Substantia nigra (tissue), 51 donors: ENCODE measurements at places on chromosomes 7 and 10.

GRCh38 chr7:121105262-121105661 is 116.8 kb downstream of the CPED1 start:
- DNase-seq: no peak

- DNase-seq: no peak
These were observed 33.6 kb downstream of the PALD1 start for GRCh38 chr10:70512149-70512639.

DNA sequence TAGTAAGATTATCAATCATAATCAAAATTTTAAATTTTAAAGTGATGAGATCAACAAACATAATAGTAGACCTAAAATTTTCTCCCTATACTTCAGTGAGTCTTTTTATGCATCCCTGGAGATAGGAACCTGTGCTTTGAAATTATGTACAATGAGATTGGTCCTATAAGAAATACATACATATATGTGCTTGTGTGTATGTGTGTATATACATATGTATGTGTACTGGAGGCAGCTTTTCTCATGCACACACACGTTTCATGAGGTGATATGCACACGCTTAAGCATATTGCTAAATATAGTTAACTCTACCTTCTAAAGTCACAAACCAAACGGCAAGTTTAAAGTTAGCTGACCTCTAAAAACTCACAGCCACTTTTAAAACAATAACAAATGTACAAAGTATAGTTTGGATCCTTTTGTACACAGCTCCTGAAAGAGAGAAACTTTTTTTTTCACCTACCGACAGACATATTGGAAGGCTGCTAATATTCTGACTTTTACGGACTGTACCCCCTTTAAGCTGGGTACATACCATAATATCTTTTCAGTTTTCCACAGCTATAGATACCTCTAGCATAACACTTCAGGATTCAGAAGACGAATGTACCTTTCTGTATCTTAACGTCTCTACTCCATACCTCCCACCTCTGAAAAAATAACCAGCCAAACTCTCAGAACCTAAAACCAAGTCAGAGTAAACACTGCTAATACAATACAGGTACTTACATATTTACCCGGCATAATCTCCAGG is 3.3 kb downstream of the ITGB1 start:
- no peak for DNase-seq

DNA sequence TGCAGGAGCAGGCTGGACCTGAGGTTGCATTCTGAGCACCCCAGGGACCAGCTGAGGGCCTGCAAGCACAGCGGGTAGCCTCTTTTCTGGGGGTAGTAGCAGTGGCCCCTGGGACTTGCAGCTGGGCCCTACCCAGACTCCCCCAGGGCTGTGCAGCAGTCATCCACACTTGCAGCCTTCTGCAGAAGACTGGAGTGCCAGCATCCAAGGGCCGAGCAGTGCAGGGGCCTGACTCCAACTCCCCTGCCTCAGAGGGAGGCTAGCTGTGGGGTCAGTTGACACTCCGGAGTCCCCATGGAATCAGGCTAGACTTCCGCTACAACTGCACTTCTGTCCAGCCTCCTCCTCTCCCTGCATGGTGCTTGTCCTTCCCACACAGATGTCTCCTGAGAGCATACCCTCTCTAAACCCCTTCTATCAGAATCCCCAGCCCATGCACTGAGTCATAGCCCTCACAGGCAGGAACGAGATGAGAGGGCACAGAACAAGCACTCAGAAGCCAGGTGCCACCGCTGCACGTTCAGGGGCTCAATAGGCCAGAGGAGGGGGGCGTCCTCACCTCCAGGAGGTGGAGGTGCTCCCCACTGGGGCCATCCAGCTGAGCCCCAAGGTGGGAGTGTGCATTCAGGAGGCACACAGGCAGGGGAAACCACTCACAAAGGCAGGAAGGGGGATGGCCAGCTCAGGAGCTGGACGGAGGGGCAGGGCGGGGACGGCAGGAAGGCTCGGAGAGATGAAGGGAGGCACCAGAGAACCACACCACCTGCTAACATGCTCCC is 7.5 kb downstream of the RASGEF1A start:
- DNase-seq: no peak

GRCh38 chr7:7688310-7688709 is 30.1 kb downstream of the RPA3 start:
- DNase-seq: no peak

- no peak for DNase-seq
These were observed 34.1 kb upstream of the PDCD4 start for GRCh38 chr10:110837418-110838171.

GRCh38 chr7:22082553-22082885 is 136.8 kb upstream of the CDCA7L start:
- no peak for DNase-seq

GRCh38 chr10:126933116-126933515 is 27.9 kb downstream of the DOCK1 start:
- no peak for DNase-seq

DNA sequence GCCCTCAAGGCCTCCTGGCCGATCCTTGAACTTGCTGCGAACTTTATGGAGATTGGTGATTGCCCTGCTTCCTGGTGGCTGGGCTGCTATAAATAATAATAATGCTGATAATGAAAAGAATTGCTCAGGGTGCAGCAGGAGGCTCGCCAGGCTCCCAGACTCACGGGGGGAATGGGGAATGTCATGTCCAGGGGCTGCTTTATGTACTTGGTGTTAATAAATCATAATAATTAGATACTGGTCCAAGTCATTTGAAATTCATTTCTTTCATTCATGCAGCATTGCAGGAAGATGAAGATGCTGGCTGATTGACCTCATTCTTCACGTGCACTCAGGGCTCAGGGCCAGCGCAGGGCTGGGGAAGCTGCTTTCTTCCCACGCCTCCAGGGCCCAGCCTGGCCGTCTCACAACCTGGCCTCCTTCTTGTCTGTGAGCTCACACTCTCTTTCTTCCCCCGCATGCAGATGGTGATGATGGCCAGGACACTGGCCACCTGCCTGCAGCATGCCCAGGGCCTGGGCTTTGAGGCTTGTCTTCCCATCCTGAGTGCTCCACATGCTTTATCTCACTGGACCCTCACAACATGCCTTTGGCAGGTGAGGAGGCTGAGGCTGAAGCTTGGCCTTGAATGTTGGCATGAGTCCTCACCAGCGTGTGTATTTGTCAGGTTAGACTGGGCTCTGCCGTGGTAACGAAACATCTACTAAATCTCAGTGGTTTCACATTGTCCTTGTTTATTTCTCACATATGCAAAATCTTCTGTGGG is 138.4 kb upstream of the TNS3 start:
- DNase-seq: peak; percentile 66

DNA sequence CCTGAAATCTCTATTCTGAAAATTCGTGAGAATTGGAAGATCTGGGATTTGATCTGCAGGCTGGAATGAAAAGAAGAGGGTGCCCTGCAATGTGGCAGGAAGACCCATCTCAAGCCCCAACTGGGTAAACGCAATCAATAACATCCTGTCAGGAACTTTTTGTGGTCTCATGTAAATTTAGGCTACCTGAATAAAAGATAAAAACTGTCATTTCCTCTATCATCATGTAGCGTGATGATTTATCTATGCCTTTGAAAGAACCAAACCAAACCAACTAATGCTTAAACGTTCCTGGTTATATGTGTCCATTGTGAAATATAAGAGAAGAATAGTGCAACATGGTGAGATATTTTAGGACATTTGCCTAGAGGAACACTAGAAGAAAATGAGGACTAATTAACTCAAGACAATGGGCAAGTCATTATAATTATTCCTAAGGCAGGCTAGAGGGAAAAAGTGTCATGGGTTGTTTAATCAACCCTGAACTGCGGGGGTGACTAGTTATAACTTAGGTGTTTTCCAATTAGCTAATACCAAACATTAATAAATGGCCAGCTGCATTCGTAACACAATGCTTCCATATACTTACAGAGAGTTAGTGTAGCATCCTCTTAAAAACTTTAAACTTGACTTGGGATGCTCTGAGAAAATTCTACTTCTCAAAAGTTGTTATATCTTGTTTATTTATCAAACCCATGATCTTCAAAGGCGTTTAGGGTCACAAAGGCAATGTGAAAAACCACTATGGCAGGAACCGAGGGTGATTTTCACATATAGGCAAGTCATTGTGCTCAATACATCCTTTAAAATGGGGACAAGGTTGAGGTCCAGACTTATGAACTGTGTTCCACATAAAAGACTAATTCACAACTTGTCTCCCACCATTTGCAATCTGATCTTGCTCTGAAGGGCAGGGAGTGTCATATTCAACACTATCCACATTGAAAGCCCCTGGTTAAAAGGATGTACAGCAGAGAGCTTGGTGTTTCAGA is 48.6 kb upstream of the ADO start:
- no peak for DNase-seq

DNA sequence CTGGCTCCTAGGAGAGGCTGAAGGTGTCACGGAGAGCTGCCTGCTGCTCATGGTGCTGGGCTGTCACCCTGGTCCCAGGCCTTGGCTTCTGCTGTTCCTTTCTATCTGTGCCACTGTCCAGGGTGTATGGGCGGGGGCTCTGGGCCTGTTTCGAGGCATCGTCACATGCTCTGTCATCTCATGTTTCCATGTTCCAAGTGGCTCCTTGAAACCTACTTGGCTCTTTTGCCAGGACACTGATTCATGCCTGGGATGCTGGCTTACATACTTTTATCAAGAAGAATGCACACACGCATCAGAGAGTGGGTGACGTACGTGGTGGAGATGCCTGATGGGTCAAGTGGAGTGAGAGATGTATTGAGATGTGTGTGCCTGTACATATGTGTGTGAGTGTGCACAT is 50.9 kb downstream of the ADCY1 start:
- DNase-seq: no peak
